ENCODE measurements at places on chromosomes 16 and 17.
A peak's percentile ranks its signal among the peaks of the same experiment; 100 is the strongest.

GRCh38 chr16:30698816-30699614 lies at the start of gene SRCAP:
Gene SRCAP, plus strand, starts transcription at chr16:30699171. Its CDS starts 1,654 bp downstream, at chr16:30700825.
- peak; percentile 65 for DNase-seq

GRCh38 chr16:3112058-3112880 lies at the start of gene ZNF205:
Gene ZNF205, plus strand, starts transcription at chr16:3112586. Its CDS starts 845 bp downstream, at chr16:3113431.
- no peak for DNase-seq

- no peak for DNase-seq
These were observed 142.1 kb downstream of the SHISA6 start for GRCh38 chr17:11383157-11383556.

DNA sequence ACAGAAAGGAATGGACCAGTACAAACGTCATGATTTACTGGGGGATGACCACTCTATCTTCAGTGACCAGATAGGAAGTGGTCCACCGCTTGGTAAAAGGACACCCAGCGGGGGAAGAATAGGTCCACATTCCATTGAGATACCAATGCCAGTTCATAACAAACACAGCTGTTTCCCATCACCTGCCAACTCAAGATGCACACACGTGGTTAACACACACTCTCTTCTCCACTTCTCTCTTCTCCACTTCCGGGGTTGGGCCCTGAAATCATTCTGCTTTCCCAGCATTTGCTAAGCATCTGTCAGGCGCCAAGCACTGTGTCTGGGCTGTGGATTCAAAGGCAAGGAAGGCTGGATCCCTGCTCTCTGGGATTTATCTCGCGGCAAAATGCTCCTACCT lies 175.5 kb downstream of the SLC39A11 start:
- DNase-seq = no peak
